ENCODE measurements at places on chromosomes 6 and 20.

DNA sequence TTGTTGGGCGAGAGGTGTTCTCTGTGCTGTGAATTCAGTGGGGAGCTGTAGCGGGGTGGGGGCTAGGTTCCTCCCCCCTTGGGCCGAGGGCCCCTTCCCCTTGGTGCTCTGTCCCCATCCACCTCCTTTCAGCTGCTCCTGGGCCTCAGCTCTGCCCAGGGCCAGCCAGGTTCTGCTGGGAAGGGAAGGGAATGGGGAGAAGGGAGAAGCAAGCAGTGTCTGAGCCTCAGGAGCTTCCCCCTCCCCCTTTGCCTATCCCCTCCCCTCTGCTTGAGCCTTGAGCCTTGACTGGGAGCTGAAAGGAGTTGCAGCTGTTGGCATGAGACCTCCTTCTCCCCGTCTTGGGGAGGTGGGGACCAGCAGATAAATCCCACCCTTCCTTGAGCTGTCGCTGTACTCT, 576 bp upstream of the RRP36 start:
- no peak for DNase-seq

- no peak for DNase-seq
These were observed 40.1 kb downstream of the TRMT6 start for GRCh38 chr20:5910186-5910585.

DNA sequence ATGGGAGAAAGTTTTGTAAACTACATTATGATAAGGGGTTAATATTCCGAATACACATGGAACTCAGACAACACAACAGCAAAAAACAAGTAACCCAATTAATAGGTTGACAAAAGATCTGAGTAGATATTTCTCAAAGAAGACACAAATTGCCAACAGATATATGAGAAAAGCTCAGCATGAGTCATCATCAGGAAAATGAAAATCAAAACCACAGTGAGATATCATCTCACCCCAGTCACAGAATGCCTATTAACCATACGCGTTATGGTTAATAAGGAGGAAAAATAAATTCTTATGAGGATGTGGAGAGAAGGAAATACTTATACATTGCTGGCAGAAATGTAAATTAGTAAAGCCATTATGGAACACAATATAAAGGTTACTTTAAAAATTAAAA, 695.0 kb downstream of the COL12A1 start:
- DNase-seq: no peak

DNA sequence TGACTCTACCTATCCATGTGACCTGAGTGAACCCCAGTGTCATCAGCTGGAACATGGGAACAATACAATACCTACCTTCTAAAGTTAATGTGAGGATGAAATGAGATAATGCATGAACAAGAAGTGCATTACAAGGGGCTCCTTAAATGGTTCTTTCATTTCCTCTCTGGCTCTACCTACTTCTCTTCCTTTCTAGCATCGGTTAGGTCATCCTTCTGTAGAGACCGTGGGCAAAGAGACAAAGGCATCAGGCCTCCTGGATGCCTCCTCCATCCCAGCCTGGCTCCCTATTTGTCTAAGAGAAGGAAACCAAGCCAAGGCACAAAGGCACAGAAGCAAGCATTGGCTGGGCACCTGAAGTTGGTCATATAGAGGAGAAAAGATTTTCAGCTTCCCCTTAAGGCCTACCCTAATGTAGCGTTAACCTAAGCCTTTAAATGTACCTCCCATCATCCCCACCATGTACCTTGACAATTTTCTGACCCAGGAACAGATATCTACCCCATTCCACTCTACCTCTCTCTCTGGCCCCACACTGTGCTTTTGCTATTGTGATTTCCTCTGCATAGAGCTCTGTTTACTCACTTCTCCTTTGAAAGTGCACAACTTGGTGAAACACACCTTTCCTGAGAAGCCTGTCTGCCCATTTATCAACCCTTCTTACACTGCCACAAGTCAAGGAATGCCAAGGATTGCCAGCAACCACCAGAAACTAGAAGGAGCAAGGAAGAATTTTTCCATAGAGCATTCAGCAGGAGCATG, 86.6 kb downstream of the GCLC start:
- DNase-seq: no peak

GRCh38 chr6:75676377-75676776, 72.7 kb upstream of the MYO6 start:
- DNase-seq: no peak

GRCh38 chr6:23498013-23498412, 628.0 kb upstream of the NRSN1 start:
- DNase-seq: no peak

- no peak for DNase-seq
These were observed 1.3 kb downstream of the SLC22A16 start for GRCh38 chr6:110475066-110475653.

- no peak for DNase-seq
These were observed 14.8 kb downstream of the TRIM31 start for GRCh38 chr6:30097902-30098768.

DNA sequence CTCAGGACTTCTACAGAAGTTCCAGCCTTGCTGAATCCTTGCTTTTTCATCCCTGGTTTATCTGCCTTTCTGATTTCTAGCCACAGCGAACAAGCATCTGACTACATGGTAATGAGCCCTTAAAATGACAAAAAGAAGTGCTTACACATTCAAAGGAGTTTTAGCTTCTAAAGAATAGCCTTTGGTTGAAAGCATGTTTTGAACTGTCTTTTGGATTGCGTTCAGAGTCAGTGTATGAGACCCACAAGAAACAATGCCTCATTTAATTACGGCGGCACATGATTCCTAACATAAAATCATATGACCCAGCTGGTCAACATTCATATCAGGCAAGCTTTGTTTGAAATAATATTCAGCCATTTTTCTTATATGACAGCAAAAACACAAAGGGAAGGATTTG, 784.2 kb downstream of the KIF16B start:
- DNase-seq: no peak

GRCh38 chr6:42795651-42796050, 13.8 kb downstream of the BICRAL start:
- DNase-seq: no peak

GRCh38 chr20:53296451-53297153, 297.0 kb downstream of the ZNF217 start:
- no peak for DNase-seq

DNA sequence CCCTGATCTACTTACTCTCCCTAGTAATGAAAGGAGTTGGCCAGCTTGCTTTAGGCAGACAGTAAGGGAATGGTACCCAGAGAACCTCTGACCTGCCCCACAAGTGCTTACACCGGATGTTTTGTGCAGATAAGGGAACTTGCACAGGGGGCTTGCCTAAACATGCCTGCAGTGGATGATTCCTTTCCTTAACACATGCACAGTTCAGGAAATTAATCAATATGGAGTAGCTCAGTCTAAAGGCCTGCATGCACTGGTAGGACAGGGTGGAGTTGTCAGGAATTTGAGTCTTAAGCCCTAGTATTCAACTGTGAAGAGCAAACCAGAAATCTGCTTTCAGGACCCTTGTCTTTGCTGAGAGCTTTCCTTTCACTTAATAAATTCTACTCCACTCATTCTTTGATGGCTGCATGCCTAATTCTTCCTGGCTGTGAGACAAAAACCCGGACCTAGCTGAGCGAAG, 3.9 kb upstream of the TRIM38 start:
- DNase-seq: no peak

DNA sequence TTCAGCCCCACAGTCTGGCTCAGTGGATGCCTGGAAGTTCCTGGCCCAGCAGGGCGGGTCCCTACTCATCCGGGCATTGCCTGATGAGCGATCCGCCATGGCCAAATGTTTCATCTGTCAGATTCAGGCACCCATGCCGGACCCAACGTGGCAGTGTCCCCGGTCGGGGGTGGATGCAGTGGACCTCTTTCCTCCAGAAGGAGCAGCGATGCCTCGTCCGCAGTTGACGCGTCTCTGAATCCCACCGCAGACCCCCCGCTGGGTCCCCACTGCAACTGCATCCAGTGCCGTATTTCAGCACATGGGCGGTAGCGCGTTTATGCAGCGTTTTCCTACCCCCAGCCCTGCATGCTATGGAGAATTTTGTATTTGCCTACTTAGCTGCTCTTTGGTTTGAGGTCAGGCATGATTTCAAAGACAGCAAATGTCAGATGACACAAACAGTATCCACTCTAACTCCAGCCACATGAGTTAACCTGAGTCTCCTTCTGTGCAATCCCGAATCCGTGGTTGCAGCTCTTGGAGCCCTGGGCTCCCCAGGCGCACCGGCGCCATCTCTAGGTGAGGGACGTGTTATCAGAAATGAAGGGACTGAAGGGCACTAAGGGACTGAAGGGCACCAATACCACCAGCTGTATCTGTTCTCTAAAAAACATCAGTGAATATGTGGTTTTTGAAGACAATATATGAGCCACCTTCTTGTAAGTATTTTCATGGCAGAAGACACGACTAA, 72.6 kb upstream of the THBS2 start:
- DNase-seq: no peak

- no peak for DNase-seq
These were observed 331.2 kb downstream of the QKI start for GRCh38 chr6:163745536-163746400.
